Stimulated activated CD4-positive, alpha-beta T cell treated with anti-CD3 and anti-CD28 coated beads, Interleukin-1b, Interleukin-23, amount 100 ng/mL, for 1 hour (primary cell): ENCODE measurements at places on chromosomes 12 and 14.

DNA sequence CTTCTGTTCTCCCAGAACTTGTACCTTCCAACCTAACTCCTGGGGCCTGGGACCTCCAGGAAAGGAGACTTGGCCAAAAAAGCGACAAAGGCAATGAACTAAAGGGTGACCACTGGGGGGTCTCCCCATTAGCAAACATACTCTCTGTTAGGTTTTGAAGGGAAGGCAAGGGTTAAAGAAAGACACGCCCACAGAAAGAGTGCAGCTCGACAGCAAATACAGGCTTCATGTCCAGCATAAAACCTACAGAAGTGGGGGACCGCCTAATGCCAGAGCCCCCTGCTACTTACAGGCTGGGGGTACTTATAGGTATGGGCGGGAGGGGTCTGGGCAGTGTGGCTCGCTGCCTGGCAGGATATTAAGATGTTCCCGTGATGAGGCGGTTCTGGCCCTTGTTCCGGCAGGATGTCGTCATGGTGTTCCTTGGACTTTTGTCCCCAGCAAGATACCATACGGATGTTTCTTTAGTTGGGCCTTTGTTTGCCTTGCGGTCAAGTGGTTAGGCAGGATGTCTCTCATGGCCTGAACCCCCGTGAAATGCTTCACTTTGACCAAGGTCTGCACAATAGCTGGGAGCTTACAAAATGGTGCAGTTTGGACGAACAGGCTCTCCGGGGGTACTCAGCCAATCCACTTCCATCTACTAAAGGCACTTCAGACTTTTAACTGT, 53.4 kb downstream of the PRMT8 start:
- DNase-seq = no peak

GRCh38 chr12:75086091-75087038, 123.3 kb downstream of the KCNC2 start:
- DNase-seq = no peak

DNA sequence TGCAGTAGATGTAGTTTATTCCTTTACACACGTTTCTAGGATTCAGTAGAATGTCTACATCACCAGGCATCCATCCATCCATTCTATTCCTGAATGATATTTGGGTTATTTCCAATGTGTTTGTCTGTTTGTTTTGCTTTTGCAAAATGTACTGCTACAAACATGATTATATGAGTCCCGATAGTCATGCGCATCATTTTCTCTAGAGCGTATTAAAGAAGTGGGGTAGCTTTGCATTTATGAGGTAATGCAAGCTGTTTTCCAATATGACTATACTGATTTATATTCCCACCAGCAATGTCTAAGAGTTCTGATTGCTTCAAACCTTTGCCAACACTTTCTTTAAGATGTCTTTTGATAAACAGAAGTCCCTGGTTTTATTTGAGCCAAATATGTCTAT, 253.2 kb downstream of the NOVA1 start:
- no peak for DNase-seq

DNA sequence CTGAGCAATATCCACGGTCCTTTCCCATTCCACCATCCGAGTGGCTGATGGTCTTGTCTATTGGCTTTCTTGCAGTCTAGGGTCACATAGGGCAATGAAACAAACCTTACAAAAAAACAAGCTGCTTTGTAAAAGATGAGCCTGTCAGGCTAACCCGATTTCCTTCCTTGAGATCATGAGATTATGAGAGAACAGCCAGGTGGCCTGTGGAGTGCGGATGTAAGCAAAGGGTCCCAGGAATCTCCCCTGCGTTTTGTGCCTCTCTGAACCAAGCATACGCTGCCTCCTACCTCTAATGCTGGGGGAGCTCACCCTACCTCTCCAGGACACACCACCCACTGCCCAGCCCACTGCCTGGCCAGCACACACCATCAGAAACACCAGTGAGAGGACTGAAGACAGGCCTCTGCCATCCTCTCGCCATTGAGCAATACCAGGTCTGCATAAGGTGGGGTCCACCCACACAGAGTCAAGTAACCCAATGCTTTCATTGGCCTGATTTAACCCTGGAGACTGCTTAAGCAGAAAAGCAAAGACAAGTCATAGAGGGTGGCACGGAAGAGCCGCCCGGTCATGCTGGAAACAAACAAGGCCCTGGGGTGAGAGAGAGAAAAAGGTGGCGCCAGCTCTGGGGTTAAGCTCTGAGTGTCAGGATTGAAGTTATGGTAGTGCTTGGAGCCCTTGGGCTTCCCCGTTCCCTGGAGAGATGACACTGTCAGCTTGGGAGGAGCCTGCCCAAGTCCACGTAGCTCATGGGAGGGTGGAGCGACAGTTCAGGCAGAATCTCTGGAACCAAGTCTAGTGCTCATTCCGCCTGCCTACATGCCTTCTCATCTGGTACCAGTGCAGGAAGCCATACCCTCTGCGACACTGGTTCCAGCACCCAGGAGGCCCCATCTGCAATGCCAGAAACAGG, 46.6 kb downstream of the CALM1 start:
- DNase-seq = no peak

DNA sequence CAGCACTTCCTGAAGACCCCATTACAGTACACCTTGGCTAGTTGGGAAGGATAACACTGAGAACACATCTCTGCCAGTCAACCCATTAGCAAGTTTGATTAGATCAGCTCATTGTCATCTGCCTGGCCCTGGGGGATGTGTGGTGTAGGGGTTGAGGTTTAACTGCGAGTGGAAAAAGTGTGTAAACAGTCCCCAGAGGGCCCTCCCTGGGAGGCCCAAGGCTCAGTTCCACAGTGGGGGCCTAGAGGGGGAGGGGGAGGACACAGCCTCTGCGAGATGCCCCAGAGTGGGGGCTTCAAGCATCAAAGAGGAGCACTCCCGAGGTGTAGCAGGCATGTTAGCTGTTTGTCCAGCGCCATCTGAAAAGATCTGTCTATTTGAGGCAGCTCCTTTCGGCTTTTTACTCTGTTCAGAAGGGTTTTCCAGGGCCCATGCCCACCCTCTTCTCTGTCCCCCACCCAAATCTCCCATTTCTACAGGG, 344 bp downstream of the LPAR5 start:
- no peak for DNase-seq

GRCh38 chr12:89067421-89068187, 284.7 kb downstream of the DUSP6 start:
- no peak for DNase-seq

GRCh38 chr14:105059035-105059924, 6.0 kb downstream of the GPR132 start:
- DNase-seq = no peak

DNA sequence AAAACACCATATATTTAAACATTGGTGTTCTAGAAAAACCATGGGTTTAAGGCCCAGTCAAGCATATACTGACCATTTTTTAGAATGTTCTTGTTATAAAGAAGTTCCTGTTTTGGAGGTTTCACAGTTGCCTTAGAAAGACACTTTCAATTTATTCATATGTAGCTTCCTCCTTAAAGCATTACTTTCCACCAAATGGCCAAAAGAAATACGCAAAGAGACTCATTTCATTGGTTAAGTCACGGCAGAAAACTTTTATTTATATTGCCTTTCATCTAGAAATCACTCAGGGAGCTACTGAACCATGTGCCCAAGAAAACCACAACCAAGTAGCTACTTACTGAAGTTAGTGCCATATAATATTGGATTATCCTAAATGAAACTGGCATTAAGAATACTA, 40.0 kb downstream of the MYBPC1 start:
- DNase-seq = no peak

DNA sequence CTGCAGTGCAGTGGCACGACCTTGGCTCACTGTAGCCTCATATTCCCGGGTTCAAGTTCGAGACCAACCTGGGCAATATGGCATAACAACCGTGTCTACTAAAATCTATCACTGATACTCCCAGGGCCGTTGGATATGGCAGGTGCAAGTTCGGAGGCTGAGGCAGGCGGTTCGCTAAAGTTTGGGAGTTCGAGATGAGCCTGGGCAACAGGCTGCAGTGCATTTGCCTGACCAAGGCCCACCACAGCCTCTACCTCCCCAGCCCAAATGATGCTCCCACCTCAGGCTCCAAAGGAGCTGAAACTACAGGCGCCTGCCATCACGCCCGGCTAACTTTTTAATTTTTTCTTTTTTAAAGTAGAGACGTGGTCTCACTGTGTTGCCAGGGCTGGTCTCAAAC, 177.1 kb upstream of the ALG10B start:
- DNase-seq = no peak

DNA sequence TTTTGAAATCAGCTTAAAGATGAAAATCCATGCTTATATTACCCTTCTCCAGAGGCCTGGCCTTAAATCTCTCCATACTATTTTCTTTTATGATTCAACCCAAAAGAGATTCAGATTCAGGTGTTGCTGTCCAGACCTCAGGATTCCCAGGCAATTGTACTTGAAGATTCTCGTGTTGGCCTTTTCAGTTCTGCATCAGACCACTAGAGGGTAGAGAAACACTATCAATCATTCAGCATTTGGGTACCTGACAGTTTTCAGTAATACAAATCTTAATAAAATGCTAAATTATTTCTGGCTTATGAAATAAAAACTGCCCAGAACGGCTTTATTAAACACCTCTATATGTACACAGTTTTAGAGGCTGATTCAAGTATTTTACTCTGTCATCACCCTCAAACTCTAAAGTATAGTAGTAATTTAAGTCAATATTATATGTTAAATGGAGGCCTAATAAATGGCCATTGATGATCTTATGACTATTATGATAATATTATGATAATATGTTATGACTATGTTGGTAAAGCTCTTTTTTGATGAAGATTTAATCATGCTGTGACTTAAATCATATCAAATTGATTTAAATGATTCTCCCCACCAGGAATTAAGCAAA, 301.1 kb downstream of the DUSP6 start:
- DNase-seq = no peak

DNA sequence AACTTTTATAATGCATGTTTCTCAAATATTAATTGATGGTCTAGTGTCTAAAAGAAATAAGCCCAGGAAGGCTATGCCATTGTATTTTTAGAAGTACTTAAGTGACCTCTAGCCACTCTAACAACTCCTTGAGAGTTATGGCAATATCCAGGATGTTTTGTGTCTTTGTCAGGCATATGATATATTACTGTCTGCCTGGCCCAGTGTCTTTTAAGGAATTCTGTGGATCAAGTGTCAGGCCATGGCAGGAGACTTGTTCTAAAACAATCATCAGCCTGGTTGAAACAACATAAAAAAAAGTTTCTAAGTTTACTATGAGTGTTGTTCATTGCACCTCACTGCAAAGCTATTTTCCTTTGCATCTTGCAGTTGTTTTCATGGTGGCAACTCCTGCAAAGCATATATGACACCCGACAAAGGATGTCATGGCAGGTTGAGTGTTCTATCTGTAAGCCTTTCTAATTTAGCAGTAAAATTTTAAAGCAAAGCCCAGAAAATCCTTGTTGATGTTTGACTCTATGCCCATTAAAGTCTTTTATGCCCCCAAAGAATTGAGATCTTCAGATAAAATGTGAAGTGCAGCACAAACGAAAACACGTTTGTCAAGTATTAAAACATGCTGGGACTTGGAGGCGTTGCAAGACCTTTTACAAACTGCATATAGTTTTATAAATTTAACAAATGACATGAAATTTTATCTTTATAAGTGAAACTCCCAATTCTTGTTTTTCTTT, 89.5 kb upstream of the SLC38A2 start:
- no peak for DNase-seq

- DNase-seq = no peak
These were observed 299.6 kb downstream of the EMP1 start for GRCh38 chr12:13496111-13496510.

DNA sequence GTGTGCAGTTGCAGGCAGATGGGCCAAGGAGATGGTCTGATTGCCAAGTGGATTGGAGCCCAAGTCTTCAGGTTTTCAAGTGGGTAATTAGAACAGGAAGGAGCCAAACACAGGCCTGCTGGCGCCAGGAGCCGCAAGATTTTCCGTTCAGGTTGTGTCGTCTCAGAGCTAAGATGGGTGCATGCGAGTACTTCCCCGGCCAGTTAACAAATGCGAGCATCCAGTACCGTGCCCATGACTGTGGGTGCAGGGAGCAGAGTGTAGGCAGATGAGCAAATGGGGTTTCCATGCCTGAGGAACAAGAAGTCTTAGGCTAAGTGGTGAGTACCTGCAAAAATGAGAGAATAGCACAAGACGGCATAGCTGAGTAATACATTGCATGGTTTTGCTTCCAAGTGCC, 90.5 kb downstream of the CHST11 start:
- DNase-seq = no peak

- DNase-seq = no peak
These were observed 59.0 kb downstream of the NTN4 start for GRCh38 chr12:95731519-95731958.

DNA sequence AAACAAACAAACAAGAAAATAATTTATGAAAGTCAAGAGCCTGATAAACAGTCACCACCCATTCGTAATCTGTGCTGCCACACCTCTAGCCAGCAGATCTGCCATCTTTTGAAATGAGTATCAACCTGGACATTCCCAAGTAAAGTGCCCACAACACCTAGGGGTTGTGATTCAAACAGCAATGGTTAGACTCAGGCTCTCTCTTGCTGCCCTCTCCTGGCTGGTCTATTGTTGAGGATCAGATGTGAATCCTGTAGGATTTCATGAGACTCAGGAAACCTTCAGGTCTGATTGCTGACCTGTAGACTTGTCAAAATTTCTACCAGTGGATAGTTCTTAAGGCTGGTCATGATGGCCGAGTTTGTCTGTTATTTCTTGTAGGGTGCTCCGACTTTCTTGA, 26.8 kb downstream of the DGLUCY start:
- no peak for DNase-seq

DNA sequence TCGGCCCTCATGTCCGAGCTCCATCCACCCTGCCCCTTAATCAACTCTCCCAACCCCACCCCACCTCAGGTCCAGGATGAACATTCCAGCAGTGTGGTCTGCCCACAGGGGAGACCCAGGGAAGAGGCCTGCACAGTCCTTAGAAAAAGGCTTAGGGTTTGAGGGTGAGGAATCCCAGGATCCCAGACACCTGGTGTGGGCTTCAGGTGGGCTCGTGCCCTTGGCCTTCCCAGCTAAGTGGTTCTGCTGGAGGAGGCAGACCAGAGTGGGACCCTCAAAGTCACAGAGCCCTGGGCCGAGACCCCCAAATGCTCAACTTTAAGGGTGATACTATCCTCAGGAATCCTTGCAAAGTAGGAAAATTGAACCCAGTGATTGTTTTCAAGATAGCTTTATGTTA, 25.4 kb upstream of the PPP2R5C start:
- no peak for DNase-seq

GRCh38 chr12:57983858-57984505, 42.6 kb downstream of the ATP23 start:
- no peak for DNase-seq

DNA sequence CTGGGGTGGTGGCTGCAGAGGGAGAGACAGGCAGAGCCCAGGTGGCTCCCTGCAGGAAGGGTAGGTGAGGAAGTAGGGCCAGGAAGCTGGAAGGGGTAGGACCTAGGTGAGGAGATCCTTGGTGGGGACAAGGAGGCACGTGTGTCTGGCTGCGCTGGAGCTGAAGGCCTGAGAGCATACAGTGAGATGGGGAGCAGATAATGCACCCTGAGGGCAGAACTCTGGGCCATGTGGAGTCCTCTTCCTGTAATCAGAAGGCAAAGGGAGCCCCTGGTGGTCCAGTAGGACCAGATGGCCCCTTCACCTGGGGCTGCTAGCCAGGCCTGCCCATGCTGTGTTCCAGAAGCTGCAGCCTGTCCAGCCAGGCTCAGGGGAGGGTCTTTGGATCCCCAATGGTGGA, 15.3 kb upstream of the KRT80 start:
- DNase-seq = no peak
